ENCODE measurements at places on chromosomes 7 and 10.
A peak's percentile ranks its signal among the peaks of the same experiment; 100 is the strongest.

- no peak for DNase-seq
These were observed 98.8 kb downstream of the JMJD1C start for GRCh38 chr10:63366933-63367332.

DNA sequence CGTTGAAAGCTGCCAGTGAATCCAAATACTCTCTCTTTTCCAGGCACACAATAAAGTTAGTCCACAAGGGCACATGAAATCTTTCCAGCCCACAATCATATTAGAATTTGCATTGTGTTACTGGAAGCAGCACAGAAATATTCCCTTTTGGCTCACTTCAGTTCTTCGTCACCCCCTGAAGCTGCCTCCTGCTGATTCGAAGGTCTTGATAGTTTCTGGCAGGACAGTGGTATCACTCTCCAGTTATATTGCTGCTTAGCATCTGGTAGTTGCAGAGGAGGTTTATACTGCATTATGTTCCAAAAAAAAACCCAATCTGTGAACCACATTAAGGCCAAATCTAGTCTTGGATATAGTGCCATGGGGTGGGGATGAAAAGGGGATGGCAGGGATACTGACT lies 253.2 kb downstream of the BICC1 start:
- DNase-seq, result no peak

DNA sequence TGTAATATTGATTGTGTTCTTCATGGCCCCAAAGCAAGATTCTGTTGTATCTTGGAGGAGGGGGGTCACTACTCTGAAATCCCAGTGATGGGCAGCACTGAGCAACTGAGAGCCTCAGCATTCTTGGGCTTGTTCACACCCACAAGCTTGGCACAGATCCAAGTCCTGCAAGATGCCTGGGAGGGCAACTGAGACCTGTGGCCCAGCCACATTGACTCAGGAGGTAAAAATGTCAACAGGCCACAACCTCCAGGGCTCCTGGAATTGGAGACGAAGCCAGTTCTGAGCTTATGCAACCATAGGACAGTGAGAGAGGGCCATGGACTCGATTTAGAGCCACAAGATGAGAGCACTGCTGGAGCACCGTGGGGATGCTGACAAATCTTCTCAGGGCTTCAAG lies 3.1 kb upstream of the DOCK1 start:
- no peak for DNase-seq

GRCh38 chr7:121620206-121620605 lies 224.1 kb upstream of the FAM3C start:
- DNase-seq, result no peak

GRCh38 chr10:61911425-61911824 lies 9.9 kb downstream of the ARID5B start:
- DNase-seq, result no peak

- no peak for DNase-seq
These were observed 25.8 kb upstream of the GPR37 start for GRCh38 chr7:124791426-124791825.

DNA sequence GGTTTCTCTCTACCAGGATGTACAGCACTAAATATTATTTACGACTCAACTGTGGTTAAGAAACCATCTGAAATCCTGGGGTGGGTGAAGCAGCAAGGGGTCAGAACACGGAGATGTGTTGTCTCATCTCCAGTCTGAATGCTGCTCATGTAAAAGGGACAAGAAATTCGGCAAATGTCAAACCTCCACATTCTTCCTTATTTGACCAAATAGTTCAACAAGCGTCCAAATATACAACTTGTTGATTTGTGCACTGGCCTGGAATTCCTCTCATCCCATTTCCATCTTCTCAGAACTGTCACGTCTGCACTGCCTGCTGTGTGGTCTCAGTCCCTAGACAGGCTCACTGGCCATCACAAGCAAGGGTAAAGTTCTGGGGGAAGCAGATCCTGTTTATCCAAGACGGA lies 520.0 kb downstream of the PARD3 start:
- DNase-seq, result no peak

DNA sequence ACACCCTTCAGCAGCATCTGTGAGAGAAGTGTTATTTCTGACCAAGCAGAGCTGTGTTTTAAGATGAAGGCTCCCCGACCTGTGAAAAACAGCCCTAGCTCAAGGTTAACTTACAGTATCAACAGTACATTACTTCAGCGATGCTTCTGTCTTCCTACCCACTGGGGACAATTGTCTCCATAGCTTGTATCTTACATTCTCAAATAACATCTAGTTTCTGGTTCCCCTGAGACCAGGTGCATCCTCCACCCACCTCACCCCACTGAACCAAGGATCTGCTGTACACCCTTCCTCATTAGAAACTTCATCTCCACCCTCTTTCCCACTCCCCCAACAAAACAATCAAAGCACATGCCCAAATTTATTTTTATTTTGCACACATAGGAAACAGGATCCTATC lies 102.0 kb downstream of the VOPP1 start:
- no peak for DNase-seq

GRCh38 chr10:103840740-103841070 lies 14.7 kb downstream of the SH3PXD2A start:
- no peak for DNase-seq

DNA sequence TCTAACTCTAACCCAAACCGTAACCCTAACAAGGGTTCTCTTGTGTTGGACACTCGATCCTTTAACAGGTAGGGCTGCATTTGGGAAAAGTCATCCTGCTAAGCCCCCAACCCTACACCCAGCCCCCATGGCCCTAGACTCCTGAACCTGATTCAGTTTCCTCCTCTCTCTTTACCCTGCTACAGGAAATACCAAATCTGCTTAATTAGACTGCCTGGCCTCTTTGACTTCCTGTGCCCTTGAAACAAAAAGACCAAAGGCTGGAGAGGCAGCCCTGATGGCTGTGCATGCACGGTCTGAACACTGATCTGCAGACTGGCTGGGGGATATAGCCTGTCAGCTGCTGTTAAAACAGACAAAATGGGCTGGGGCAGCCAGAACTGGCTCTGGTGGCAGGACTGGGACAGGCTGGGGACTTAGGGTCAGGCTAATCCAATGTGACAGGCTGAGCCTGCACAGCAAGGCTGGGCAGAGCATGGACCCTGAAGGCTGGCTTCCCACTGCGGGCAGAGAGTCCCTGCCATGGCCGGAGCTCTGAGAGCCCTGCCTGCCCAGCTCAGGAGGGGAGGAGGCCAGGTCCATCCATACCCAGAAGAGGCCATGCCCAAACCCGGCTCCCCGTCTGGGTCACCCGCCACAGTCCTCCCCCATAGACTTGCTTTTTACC lies 51.0 kb upstream of the MSMB start:
- DNase-seq, result peak; percentile 15

DNA sequence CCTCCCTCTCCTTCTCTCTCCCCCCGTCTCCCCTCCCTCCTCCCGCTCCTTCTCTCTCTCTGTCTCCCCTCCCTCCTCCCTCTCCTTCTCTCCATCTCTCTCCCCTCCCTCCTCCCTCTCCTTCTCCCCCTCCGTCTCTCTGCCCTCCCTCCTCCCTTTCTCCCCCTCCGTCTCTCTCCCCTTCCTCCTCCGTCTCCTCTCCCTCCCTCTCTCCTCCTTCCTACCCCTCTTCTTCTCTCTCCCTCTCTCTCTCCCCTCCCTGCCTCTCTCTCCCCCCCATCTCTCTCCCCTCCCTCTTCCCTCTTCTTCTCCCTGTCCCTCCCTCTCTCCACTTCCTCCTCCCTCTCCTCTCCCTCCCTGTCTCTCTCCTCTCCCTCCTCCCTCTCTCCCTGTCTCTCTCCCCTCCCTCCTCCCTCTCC lies 32.2 kb downstream of the AP5Z1 start:
- DNase-seq, result no peak

DNA sequence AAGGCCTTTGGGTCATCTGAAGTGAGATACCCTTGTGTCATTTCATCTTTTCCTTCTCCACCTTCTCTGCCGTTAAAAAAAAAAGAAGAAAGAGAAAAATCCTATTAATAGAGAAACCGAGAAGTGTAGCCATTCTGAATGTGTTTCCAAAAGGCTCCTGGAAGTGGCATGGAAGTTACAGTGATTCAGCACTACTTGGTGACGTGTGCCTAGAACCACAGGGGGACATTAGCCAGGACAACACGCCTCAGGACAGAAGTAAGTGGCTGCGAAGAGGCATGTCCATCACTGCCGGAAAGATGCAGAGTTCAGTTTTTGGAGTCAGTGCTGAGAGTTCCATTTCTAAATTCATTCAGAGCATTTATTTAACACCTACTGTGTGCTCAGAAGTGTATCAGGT lies 6.3 kb downstream of the HTRA1 start:
- no peak for DNase-seq

DNA sequence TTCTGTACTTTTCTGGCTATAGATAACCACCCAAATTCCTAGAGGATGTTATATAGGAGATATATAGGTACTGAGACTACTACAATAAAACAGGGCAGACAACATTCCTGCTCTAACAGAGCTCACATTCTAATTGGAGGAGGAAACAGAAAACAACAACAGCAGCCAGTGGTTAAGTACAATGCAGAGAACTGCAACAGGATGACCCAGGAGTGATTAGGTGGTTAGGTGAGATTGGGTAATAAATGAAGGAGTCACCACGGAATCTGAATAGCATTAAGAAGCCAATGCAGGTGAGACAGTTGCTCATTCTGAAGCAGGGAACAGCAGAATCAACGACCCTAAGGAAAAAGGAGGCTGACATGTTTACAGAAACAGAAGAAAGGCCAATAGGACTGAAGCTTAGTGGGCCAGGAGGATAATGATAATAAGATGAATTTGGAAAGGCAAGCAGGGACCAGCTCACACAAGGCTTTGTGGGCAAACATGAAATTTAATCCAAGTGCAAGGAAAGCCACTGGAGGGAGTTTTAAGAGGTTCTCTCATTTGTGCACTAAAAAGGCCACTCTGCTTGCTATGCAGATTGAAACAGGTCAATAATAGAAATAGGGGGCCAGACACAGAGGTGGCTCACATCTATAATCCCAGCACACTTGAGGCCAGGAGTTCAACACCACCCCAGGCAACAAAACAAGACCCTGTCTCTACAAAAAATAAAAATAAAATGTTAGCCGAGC lies 16.9 kb upstream of the REEP3 start:
- no peak for DNase-seq

DNA sequence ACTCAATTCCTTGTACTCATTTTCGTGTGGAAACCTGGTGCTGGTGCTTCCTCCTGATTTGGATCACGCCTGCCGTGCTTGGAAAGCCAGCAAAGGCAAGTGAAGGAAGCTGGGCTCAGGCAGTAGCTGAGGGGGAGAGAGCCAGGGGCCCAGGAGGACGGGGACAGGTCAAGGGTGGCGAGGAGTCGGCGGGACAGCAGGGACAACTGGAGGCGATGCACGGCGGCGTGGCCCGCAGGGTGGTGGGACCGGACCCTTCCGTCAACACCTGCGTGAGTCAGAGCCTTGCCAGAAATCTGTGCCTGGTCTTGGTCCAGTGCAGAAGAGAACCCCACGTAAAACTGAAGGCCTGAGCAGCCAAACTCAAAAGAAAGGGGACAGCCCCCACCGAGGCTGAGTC lies 309.7 kb upstream of the SHH start:
- DNase-seq, result no peak

- no peak for DNase-seq
These were observed 53.7 kb upstream of the ZNF32 start for GRCh38 chr10:43702213-43702935.

GRCh38 chr10:87636313-87636915 lies 23.3 kb upstream of the PAPSS2 start:
- DNase-seq, result no peak

DNA sequence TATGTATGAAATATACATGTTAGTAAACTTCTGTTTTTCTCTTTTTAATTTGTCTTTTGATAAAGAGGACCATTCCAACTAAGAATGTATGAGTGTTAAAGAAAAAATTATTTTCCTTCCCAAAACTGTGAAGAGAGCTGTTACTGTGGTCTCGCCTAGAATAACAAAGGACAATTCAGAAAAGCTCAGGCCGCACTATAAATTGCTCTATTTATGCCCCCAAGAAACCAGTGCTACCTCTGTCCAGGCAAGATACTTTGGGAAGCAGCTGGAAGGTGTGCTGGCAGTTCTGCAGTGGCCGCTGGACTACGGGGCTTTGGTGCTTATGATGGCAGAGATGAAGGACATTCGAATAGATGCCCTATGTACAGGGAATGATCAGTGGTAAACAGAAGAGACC lies 252.1 kb downstream of the DOCK4 start:
- no peak for DNase-seq

DNA sequence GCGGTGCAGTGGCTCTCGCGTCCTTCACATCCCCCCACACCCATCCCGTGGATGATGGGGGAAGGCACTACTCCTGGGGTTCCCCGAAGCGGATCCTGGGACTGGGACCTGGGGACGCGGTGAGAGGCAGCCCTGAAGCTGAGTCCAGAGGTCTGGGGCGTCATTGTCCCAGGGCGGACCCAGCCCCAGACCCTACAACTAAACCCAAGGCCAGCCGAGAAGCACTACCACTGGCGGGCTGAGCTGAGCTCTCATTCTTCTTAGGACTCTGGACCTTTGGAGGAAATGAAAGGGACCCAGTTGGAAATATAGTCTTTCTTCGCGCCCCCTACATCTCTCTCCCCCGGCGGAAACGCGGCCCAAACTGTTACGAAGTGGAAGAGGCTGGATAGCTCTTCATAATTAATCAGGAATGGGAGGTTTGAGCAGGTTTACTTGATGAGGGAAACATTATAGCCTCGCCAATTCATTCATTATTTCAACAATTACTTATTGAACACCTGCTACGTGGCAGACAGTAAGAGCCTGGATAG lies 389 bp upstream of the FBXL15 start:
- DNase-seq, result no peak

GRCh38 chr7:101740981-101741725 lies 76.3 kb upstream of the CUX1 start:
- peak; percentile 52 for DNase-seq

GRCh38 chr10:128265596-128265995 lies 139.4 kb upstream of the MKI67 start:
- DNase-seq, result no peak

- DNase-seq, result no peak
These were observed 158.5 kb downstream of the HERPUD2 start for GRCh38 chr7:35536396-35536826.

GRCh38 chr10:101000915-101001658 lies 1.5 kb downstream of the LZTS2 start:
- DNase-seq, result no peak

- DNase-seq, result no peak
These were observed 9.4 kb upstream of the ZC3HAV1 start for GRCh38 chr7:139118805-139119485.

- DNase-seq, result peak; percentile 75
These were observed 757 bp downstream of the EIF3A start for GRCh38 chr10:119079599-119080520.

- no peak for DNase-seq
These were observed 119.0 kb upstream of the RHOBTB1 start for GRCh38 chr10:61063034-61063433.

DNA sequence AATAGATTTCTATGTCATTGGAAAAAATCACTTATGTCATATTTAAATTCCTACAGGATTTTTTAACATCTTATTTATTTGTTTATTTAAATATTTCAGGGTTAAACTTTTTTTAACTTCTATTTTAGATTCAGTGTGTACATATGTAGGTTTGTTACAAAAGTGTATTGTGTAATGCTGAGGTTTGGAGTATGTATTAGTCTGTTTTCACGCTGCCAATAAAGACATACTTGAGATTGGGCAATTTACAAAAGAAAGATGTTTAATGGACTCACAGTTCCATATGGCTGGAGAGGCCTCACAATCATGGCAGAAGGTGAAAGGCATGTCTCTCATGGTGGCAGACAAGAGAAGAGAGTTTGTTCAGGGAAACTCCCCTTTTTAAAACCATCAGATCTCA lies 65.4 kb downstream of the MGAM2 start:
- DNase-seq, result no peak
